Kidney (tissue), 22 donors: ENCODE measurements at places on chromosomes 2 and 18. TPM values are rescaled to one million over a fixed set of nuclear protein-coding genes. Genes with fewer than 3 reads are reported as not detected.

DNAH7 gene
- polyA plus RNA-seq = 3.8 TPM

CABLES1 gene
- polyA plus RNA-seq = 7.6 TPM

PDK1 gene
- 4.6 TPM for polyA plus RNA-seq

TCF23 gene
- polyA plus RNA-seq = not detected

TUBA4B gene
- polyA plus RNA-seq = 15.4 TPM

NEB gene
- polyA plus RNA-seq = 1.6 TPM

CKAP2L gene
- not detected for polyA plus RNA-seq

HSPE1 gene
- 427 TPM for polyA plus RNA-seq

WNT10A gene
- polyA plus RNA-seq = 1.1 TPM

ABHD1 gene
- 2.9 TPM for polyA plus RNA-seq

MSGN1 gene
- not detected for polyA plus RNA-seq

M1AP gene
- 0.49 TPM for polyA plus RNA-seq

FSHR gene
- not detected for polyA plus RNA-seq

STAMBP gene
- 58.9 TPM for polyA plus RNA-seq

BOLL gene
- polyA plus RNA-seq = not detected

ITPRIPL1 gene
- polyA plus RNA-seq = 0.73 TPM

TXNL1 gene
- 91.1 TPM for polyA plus RNA-seq

TFCP2L1 gene
- 44.4 TPM for polyA plus RNA-seq
